ENCODE measurements at places on chromosomes 1 and 21. TPM values are rescaled to one million over a fixed set of nuclear protein-coding genes. Genes with fewer than 3 reads are reported as not detected.

Gene GSTM1
- polyA plus RNA-seq, result not detected

Gene S100A12
- 1.1 TPM for polyA plus RNA-seq

Gene KCNN3
- 5.1 TPM for polyA plus RNA-seq

Gene S100A7
- not detected for polyA plus RNA-seq

Gene AQP10
- polyA plus RNA-seq, result not detected

Gene TMPRSS15
- polyA plus RNA-seq, result not detected

Gene LAPTM5
- polyA plus RNA-seq, result 35.0 TPM

Gene SLAMF9
- not detected for polyA plus RNA-seq

Gene UTS2
- polyA plus RNA-seq, result not detected

Gene FYB2
- polyA plus RNA-seq, result not detected

Gene TFF1
- not detected for polyA plus RNA-seq

Gene ZBTB21
- 8.6 TPM for polyA plus RNA-seq

Gene FGR
- polyA plus RNA-seq, result 2.7 TPM

Gene MAP1LC3C
- 0.37 TPM for polyA plus RNA-seq

Gene GPR61
- polyA plus RNA-seq, result 1.6 TPM

Gene FAM177B
- polyA plus RNA-seq, result not detected

Gene LTN1
- polyA plus RNA-seq, result 3.1 TPM

Gene INSRR
- 0.42 TPM for polyA plus RNA-seq

Gene LGR6
- polyA plus RNA-seq, result 0.66 TPM

Gene NPHS2
- polyA plus RNA-seq, result not detected

Gene OR6F1
- polyA plus RNA-seq, result not detected

Gene RHCE
- 2.3 TPM for polyA plus RNA-seq

Gene CYYR1
- polyA plus RNA-seq, result 3.0 TPM

Gene AIRE
- not detected for polyA plus RNA-seq

Gene RNU1-3
- polyA plus RNA-seq, result not detected

Gene ZNF593OS
- polyA plus RNA-seq, result not detected

Gene TXNDC12
- polyA plus RNA-seq, result 57.8 TPM

Gene LAD1
- 5.7 TPM for polyA plus RNA-seq

Gene CADM3
- polyA plus RNA-seq, result 86.2 TPM

Gene CLDN14
- polyA plus RNA-seq, result not detected

Gene MYOM3
- polyA plus RNA-seq, result not detected

Gene SLC44A5
- polyA plus RNA-seq, result 0.22 TPM

Gene PYHIN1
- not detected for polyA plus RNA-seq

Gene TMEM82
- not detected for polyA plus RNA-seq

Gene SERPINC1
- 0.22 TPM for polyA plus RNA-seq

Gene UTP25
- 3.1 TPM for polyA plus RNA-seq

Gene PERM1
- not detected for polyA plus RNA-seq

Gene ERICH3
- 2.3 TPM for polyA plus RNA-seq

Gene NCAM2
- polyA plus RNA-seq, result 6.1 TPM

Gene RHD
- not detected for polyA plus RNA-seq
